ENCODE measurements at places on chromosomes 11 and 22. TPM values are rescaled to one million over a fixed set of nuclear protein-coding genes. Genes with fewer than 3 reads are reported as not detected.

DNA sequence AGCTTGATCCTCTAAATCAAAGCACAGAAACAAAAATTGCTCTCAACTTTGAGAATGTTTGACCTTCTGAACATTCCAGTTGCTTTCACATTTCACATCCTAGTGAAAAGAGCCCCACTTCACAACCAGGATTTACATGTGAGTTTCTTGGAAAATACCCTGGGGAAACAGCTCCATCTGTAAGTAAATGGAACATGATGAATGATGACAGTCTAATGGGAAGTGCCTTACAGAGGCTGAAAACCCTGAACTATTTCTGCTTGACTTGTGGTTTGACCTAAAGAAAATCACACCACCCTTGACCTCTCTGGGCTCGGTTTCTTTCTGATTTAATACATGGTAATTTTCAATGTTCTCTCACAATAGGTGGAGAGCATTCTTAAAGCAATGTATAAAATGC is 499.4 kb upstream of the API5 start:
- DNase-seq, result no peak

DNA sequence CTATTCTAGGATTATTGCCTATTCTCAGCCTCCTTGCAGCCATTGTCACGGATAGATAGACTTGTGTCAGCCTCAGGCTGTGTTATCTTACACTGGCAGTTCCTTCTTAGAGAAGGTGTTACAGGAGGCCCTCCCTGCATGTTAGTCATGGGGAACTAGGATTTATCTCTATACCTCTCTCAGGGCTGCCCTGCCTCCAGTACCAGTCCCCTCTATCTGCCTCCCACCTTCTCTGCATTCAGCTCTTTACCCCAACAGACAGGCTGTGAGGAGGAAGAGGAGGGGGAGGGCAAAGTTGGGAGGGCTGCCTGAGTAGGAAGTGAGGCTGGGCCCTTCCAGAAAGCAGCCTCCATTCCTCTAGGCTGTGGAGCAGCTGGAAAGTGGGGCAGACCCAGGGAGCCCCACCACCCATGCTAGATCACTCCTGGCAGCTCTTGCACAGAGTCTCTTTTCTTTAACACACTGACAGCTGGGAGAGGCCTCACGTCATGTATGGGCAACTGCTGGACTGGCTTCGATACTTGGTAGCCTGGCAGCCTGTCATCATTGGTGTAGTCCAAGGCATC is 2.9 kb upstream of the IL18BP start:
- DNase-seq, result no peak

DNA sequence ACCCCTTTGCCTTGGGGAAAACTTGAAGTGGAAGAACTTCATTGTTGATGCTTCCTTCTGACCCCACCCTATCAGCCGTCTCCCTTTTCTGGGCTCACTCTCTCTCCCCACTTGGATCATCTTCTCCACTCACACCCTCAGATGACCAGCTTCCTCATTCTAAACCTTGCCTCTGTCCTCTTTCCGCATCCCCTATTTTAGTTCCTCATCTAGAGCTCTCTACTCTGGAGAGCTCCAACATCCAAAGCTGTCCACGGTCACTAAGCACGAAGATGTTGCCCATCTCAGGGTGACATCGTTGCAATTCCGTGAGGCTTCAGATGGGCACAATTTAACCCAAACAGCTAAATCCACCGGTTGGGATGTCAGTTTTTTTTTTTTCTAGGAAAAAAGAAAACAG is 31.6 kb upstream of the ME3 start:
- no peak for DNase-seq

The SCGB1D2 gene
- total RNA-seq, result 1.6 TPM

The A4GALT gene
- total RNA-seq, result 94.9 TPM

The FAT3 gene
- total RNA-seq, result 0.33 TPM

The TMX2 gene
- 64.3 TPM for total RNA-seq

- no peak for DNase-seq
Measured at GRCh38 chr11:91871048-91871447, 353.6 kb upstream of the FAT3 start.

DNA sequence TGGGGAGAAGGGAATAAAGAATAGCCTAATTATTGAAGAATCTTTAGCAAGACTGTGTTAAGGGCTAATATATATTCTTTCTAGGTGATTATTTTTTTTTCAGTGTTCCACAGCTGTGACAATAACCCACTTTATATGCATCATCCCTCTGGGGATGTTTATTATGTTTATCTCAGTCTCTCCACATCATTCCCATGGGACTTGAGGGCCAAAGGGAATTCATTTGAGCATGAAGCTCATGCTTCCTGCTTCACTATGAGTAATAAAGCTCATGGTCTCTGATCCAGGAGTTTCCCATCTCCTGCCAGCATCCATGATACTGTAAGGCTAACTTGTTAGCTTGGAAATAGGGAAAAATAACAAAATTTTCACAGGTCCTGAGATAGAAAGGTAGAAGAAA is 1888.4 kb downstream of the LRRC4C start:
- DNase-seq, result no peak

DNA sequence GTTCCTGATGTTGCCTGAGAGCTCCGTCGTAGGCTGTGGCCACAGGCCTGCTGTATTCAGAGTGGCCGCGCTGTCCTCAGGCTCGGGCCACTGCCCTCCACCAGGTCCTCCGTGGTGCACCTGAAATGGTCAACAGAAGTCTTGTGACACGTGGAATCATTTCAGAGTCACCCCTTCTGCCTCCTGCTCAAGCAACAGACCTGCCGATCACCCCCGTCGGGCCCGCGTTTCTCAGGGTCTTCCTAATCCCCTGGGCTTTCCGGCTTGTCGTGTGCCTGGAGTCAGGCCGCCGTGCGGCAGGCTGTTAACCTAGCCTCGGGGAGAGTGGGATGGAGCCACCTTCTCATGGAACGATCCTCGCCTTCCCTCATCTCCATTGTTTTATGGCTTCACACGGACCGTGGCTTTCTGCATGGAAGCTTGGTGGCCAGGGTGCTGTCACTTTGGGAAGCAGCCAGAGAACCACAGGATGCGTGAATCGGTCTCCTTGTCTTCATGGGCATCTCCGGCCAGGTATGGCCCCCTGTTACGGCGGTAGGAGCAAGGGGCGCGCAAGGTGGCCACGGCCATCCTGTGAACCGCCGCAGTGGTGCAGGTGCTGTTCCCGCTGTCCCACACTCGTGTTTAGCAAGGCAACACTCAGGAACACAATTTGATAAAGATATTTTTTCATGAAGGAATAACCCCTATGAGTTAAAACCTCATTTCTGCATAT is 24.1 kb downstream of the NADSYN1 start:
- DNase-seq, result no peak

GRCh38 chr11:67535561-67535960 is 12.3 kb upstream of the CABP2 start:
- no peak for DNase-seq

- DNase-seq, result no peak
Measured at GRCh38 chr11:2131371-2132236, 7.6 kb downstream of the IGF2 start.

DNA sequence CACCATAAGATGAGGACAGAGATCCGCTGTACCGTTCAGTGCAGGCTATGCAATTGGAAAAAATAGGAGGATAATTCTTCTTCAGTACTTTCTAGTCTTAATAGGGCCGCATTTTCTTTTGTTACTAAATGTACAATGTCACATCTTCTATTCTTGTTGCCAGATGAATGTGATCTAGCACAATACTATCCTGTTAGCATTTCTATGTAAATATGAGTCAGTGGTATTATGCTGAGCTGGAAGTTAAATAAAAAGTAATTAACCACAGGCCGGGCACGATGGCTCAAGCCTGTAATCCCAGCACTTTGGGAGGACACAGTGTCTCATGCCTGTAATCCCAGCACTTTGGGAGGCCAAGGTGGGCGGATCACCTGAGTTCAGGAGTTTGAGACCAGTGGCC is 24.4 kb upstream of the BIRC3 start:
- DNase-seq, result no peak

The FGF3 gene
- total RNA-seq, result not detected

The PANX3 gene
- not detected for total RNA-seq

GRCh38 chr11:119416606-119417580 is 6.1 kb downstream of the THY1 start:
- DNase-seq, result no peak

DNA sequence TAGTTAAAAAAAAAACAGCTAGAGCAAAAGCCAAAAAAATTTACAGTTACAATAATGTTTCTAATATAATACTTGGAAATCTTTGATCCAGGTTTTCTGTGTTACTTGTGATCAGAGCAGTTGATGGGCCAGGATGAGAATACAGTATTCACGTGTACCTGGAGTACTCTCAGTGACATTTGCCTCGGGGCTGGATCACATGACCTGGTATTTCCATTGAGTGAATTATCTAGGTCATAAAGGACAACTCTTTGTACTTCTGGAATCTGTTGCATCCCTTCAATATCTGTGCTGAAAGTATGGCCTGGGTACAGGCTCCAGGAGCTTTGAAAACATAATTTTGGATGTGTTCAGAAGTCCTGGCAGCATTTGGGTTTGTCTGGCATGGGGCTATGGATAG is 93.5 kb downstream of the GRAMD1B start:
- DNase-seq, result no peak

DNA sequence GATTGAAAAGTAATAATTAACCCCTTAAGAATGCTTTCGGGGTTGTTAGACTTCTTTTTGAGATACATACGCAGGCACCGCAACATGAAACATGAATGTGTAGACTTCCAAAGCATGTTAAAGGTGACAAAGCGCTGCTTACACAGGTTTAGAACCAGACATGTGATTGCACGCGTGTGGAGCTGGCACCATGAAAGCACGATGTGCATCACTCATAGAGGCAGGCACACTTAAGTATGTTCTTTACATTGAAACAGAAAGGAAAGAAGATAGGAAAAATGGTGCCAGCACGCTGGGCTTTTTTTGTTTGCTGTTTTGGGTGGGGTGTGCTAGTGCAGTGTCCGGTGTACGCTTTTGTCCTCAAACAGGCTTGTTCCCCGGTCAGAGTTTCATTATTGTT is 83.6 kb upstream of the PPARA start:
- peak; percentile 11 for DNase-seq

The KCNE3 gene
- 4.3 TPM for total RNA-seq

GRCh38 chr11:111734101-111734953 is 31.9 kb downstream of the PPP2R1B start:
- DNase-seq, result no peak

DNA sequence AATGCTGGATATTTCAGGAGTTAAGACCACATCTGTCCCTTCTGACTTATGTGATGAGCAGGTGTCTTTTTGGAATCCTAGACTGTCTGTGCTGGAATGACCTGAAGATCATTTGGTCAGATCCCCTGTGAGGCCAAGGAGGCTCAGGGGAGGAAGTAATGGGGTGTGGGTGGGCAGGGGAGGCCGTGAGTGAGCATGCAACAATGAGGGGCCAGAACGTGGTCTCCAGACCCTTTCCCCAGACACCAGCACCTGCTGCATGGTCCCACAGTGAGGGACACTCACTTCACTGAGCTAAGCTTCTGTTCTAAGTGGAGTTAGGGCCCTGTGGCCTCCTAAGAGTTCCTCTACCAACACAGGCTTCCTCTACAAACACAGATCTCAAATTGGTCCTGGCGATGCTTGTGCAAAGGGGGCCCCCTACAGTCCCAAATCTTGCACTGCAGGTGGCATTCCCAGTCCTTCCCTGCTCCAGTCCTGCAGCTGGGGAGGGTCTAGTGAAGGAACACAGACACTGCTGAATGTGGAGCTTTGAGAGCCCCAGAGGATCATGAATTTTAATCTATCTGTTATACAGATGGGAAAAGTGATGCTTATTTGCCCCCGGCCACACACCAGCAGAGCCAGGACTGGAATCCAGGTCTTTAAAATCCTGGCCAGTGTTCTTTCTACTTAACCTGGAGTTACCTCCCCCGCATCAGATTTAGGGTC is 7.4 kb downstream of the USP2 start:
- peak; percentile 66 for DNase-seq

The XPNPEP3 gene
- 28.7 TPM for total RNA-seq

DNA sequence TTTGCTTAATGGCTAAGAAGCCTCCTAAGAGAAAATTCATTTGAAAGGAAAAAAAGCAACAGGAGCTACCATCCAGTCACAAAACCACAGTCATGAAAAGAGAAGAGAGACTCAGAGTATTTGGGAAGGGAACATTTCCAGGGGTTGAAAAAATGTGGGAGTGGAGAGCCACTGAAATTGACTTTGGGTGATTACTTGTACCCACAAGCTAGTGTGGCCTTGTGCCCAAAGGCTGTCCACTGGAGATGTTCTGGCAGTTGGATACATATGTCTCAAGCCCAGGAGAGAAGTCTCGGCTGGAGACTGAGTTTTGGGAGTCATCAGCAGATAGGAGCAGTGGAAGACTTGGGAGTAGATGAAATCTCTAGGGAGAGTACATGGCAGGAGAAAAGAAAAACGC is 3.2 kb upstream of the APOA5 start:
- no peak for DNase-seq

DNA sequence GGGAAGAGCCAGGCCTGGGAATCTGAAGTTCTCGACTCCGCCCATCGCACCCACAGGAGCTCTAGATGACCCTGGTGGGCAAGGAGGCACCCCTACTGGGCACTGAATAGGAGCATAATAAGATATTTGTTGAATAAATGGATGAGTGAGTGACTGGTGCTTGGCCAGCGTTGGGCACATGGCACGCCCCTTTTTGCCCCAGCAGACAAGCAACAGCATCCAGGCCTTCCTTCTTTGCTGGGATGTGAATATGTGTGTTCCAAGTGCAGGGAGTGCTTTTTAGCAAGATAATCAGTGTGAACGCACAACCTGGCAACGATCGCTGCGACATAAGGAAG is 443 bp upstream of the CELF1 start:
- DNase-seq, result no peak

The ZNF143 gene
- total RNA-seq, result 21.7 TPM

DNA sequence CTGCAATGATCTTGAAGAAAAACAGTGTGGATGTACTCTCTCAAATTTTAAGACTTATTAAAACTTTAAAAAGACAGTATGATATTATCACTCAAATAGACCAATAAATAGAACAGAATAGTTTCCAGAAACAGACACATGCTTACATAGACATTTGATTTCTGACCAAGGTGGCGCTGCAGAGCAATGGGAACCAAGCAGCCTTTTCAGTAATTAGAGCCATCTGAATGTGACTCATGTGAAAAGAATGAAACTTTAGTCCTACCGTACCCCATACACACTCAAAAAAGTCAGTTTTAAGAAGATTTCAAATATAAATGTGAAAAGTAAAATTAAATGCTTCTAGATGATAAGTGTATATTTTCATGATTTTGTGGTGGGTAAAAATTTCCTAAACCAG is 74.2 kb upstream of the MS4A8 start:
- DNase-seq, result no peak

The DMC1 gene
- 1.0 TPM for total RNA-seq

The TMEM151A gene
- not detected for total RNA-seq

The TRIM48 gene
- total RNA-seq, result not detected

The BLID gene
- 0.36 TPM for total RNA-seq
